ENCODE measurements at places on chromosomes 2 and 18.

GRCh38 chr2:12436935-12437561, 279.7 kb upstream of the TRIB2 start:
- no peak for DNase-seq

- peak; percentile 46 for DNase-seq
These were observed 37.9 kb downstream of the MTERF4 start for GRCh38 chr2:241064008-241064801.

DNA sequence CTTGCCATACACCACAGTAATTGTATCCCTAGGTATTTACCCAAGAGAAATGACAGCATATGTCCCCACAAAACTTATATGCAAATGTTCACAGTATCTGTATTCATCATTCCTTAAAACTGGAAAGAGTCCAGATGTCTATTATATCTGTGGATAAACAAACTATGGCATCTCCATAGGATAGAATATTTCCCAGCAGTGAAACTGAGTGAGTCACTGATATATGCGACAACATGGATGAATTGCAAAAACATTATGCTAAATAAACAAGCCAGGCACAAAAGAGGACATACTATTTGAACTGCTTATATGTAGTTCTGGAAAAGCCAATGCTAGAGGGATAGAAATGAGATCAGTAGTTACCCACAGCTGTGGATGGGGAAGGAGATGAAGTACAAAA, 359.4 kb upstream of the DSEL start:
- DNase-seq = no peak

DNA sequence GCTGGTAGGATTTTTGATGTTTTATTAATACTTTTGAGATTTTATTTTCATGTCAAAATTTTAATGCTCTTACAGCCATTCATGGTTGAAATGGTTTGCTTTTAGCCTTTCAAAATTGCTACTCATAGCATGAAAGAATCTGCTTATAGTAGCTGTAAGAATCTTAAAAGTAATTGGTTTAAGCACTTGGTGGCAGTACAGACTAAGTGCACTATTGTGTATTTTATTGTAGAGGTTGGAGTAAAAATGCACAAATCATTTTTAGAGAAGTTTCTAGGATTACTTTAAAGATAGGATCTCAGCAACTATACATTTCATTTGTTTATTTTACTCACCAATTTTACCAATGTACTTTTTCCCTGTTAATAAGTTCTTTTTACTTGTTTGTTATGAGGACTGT, 205.8 kb downstream of the SPAG16 start:
- no peak for DNase-seq

GRCh38 chr2:219273937-219274336, 5.2 kb upstream of the DNAJB2 start:
- no peak for DNase-seq

DNA sequence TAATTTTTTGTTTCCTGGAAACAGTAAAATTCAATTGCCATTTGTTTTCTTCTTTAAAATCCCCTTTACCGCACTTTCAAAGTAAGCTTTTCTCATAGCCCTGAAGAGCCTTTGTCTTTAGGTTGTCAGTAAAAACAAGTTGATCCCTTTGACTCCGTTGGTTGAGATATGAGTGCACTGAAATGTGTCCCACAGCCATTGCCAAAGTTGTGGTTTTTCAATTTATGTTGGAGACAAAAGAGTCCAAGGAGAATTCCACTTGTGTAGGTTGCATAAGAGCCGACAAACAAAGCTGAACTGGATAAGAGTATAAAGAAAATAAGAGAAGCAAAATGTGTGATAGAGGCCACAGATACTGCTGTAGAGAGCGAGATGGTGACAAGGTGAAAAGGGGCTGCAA, 26.1 kb upstream of the HNMT start:
- no peak for DNase-seq

DNA sequence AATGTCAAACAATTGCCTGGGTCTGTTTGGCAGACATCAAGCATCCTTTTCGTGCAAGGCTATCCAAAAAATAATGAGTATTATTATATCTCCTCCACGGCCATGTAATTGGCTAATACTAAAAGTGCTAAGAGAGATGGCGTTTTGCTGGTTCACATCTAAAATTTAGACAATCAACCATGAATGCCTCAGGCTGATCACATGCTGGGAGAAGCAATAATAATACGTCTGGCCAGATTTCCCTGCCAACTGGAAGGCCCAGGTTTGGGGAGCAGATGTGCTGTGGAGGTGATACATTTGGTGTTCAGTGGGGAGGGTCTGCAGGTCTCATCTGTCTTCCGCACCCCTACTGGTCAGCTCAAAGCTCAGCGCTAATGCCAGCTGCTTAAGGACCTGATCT, 60.3 kb upstream of the CREB1 start:
- DNase-seq = no peak

- peak; percentile 91 for DNase-seq
These were observed 72.3 kb downstream of the IL1R2 start for GRCh38 chr2:102063941-102064678.

DNA sequence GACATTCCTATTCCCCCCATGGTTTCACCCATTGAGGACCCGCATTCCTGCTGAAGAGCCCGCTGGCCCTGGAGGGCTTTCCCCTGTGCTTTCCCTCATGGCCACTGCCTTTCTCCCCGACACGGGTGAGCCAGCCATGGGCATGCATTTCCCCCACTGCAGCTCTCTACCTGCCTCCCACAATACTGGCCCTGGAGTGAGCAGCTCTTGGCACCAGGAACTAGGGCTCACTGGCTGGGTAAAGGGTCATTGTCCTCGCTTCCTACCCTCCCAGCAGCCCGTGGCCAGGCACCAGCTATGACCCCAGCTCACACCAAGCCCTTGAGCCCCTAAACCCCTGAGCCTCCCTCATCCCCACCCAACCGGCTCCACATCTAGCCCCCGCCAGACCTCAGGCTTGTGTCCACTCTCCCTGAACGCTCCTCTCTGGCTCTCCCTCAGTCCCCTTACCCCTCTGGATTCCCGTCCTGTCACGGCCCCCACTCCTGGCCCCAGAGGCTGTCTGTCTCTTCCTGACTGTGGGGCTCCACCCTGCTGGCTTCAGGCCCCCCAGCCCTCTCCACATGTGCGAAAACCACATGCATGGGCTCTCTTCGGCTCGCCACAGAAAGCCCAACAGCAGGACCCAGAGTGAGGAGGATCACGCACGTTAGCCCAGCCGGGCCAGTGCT, 199.8 kb downstream of the ZFP36L2 start:
- no peak for DNase-seq

GRCh38 chr2:132462236-132462635, 45.6 kb downstream of the GPR39 start:
- no peak for DNase-seq

DNA sequence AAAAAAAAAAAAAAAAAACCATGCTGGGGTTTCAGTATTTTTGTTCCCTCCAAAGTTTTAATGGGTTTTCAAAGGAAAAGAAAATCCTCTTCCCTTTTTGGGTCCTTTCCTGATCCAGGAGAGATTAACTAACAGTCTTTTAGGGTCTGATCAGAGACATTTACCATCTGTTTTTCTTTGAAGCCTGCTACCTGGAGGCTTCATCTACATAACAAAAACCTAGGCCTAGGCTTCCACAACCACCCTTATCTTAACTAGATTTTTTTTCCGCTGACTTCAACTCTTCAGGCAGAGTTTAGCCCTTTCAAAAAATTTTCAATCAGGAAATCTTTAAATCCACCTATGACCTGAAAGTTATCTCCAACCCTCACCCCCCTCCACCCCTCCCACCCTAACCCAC, 154.7 kb downstream of the MBD2 start:
- no peak for DNase-seq

GRCh38 chr18:26764586-26764985, 100.9 kb downstream of the AQP4 start:
- no peak for DNase-seq

- no peak for DNase-seq
These were observed 21.2 kb downstream of the TGFA start for GRCh38 chr2:70532244-70532935.

Measured in left colon (tissue), 2 donors.